ENCODE measurements at places on chromosomes 11 and 22. TPM values are rescaled to one million over a fixed set of nuclear protein-coding genes. Genes with fewer than 3 reads are reported as not detected.

The FZD4 gene
- total RNA-seq = 1.8 TPM

The TESMIN gene
- total RNA-seq = 6.2 TPM

The NAALADL1 gene
- total RNA-seq = 0.18 TPM

The HEPACAM gene
- not detected for total RNA-seq

The AQP11 gene
- 0.89 TPM for total RNA-seq

The PIH1D2 gene
- total RNA-seq = 1.1 TPM

The CTSW gene
- total RNA-seq = 0.07 TPM

All from A549 treated with dexamethasone at 1 μM for 4 hours (cell line).